CD4-positive, alpha-beta T cell treated with Interleukin-15 for 1 hour (primary cell): ENCODE measurements at places on chromosomes 7 and 10.

DNA sequence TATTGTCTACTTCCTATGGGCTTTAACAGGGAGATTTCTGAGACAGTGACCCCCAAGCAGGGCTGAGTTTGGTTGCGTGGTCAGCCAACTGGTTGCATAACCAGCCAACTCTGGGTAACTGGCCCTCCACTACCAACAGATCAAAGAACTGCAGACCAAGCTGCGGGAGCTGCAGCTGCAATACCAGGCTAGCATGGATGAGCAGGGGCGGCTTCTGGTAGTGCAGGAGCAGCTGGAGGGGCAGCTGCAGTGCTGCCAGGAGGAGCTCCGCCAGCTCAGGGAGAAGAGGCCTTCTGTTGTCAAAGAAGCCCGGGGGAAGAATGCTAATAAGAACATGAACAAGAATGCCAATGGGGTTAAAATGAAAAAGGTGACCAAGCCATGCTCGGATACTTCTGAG, 15.7 kb upstream of the FLNC start:
- DNase-seq = no peak

GRCh38 chr10:12605580-12606405, 256.4 kb downstream of the CAMK1D start:
- peak; percentile 35 for DNase-seq

GRCh38 chr10:104924101-104924795, 283.2 kb downstream of the SORCS3 start:
- no peak for DNase-seq

GRCh38 chr10:132555648-132556575, 18.3 kb downstream of the INPP5A start:
- DNase-seq = peak; percentile 66

GRCh38 chr10:21075880-21076279, 178.8 kb upstream of the NEBL start:
- DNase-seq = no peak

- no peak for DNase-seq
These were observed 997.9 kb upstream of the POT1 start for GRCh38 chr7:125927556-125927955.

DNA sequence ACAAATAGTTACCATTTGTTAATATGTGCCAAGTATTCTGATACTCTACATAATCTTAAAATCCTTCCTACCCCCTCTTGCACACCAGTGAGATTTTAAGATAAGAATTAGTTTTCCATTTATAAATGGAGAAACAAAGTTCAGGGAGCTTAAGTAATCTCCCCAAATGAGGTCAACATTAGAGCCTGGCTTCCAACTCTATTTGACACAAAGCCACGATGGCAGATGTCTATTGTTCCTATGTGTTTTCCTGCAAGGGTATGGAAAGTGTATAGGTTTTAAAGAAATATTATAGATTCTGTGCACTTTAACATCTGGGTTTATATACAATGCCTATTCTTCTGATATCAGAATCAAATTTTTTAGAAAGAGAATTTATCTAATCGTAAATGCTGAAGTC, 143.9 kb upstream of the SEMA3C start:
- DNase-seq = no peak

DNA sequence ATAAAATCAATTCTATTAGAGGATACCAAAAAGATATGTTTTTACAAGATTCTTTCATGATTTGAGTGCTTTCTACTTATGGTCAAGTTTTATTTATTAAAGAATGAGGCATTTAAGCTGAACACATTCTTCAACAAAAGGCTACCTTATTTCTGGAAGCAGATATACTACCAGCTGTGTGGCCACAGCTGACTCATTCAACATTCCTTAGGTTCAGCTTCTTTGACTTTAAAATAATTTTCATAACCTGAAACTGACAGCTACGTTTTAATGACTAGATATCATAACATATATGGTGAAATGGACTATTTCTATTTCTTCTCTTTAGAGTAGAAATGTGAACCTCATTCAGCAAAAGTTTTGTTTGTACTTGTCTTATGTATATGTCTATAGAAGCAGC, 414.2 kb upstream of the SEMA3C start:
- DNase-seq = no peak

- no peak for DNase-seq
These were observed 36.4 kb downstream of the IL2RA start for GRCh38 chr10:6025683-6026255.
